ENCODE measurements at places on chromosomes 7 and 10.

GRCh38 chr7:21967598-21968003 lies 21.9 kb upstream of the CDCA7L start:
- DNase-seq = no peak

DNA sequence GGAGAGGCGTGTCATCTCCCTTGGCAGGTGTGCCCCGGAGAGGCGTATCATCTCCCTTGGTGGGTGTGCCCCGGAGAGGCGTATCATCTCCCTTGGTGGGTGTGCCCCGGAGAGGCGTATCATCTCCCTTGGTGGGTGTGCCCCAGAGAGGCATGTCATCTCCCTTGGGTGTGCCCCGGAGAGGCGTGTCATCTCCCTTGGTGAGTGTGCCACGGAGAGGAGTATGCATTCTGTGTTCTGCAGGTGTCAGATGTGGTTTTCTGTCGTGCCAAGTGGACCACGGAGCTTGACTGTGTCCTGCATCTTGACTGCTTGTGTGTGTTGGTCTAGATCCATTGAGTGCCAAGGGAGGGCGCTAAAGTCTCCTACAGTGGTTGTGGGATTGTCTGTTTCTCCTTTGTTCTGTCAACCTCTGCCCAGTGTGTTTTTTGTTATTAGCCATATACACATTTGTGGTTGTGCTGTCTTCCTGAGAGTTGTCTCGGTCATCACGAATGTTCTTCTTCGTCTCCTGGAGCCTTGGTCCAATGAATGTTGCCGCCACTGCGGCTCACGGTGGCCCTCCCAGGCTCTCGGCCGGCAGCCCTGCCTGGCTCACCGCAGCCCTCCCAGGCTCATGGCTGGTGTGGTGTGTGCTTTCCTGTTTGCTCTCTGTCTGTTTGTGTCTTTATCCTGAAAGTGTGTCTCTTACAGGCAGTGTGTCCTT lies 96.8 kb downstream of the INPP5A start:
- DNase-seq = no peak

DNA sequence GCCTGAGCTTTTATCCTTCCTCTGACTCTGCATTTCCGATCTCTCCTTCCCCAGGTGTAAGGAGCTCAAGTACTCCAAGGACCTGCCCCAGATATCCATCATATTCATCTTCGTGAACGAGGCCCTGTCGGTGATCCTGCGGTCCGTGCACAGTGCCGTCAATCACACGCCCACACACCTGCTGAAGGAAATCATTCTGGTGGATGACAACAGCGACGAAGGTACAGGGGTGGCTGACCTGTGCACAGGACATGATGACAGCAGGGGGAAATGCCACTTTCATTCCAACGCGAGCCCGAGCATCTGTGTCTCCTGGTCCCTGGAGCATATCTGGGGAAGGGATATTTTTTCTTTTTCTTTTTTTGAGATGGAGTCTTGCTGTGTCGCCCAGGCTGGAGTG lies 256.2 kb downstream of the GALNT17 start:
- DNase-seq = no peak

DNA sequence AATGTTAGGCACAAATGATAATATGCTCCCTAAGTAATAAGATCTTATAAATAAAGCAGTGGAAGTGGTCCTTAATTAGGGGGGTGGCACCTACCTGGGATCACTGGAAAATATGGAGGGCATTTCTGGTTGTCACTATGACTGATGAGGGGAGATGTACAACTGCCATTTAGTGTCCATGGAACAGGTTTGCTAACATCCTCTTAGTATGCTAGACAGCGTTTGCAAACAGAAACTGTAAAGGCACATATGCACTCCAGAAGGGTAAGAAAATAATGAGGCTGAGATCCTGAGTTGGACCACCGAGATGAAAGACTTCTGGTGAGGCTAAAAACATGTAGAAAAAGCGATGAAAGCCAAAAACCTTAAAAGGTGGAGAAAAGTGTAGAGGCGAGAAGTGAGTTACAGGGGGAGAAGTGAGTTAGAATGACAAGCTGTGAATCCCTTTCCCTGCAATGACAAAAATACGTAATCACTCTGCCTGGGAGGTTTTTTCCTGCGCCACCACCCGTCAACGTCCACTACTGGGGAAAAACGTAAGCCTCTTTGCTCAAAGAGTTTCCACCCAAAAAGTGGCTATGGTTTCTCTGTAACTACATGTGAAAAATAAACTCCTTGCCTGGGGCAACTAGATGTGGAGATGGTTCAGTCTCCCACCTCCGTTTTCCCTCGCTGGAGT lies 767 bp downstream of the KRIT1 start:
- DNase-seq = peak; percentile 17

GRCh38 chr7:23533238-23533604 lies 1.4 kb upstream of the TRA2A start:
- no peak for DNase-seq

DNA sequence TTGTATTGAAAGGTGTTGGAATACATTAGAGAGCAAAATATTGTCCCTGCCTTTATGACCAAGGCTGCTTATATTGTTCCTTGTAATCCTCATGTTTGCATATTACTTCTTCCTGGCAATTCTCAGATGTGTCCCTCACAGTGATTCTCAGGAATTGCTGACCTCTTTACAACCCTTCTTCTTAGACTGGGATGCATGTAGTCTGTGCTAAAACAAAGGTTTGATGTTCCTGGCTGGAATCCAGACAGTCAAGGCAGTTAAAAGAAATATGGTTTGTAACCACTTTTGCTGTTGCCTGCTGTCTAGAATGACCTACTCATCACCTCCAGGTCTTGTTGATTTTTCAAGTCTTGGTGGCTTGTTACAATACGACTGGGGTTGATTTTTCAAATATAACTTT lies 367.6 kb downstream of the HGF start:
- no peak for DNase-seq

GRCh38 chr10:31910016-31910415 lies 18.6 kb downstream of the ARHGAP12 start:
- DNase-seq = no peak

GRCh38 chr10:12572281-12572680 lies 222.9 kb downstream of the CAMK1D start:
- DNase-seq = no peak

- no peak for DNase-seq
Measured at GRCh38 chr10:48670978-48671913, 13.4 kb upstream of the WDFY4 start.

GRCh38 chr10:89653410-89653869 lies 8.4 kb upstream of the PANK1 start:
- DNase-seq = no peak

GRCh38 chr7:35019179-35019729 lies 18.0 kb downstream of the DPY19L1 start:
- DNase-seq = no peak

GRCh38 chr10:10642189-10642588 lies 375.5 kb upstream of the CELF2 start:
- no peak for DNase-seq

GRCh38 chr7:151086802-151087244 lies 548 bp downstream of the AGAP3 start:
- no peak for DNase-seq

DNA sequence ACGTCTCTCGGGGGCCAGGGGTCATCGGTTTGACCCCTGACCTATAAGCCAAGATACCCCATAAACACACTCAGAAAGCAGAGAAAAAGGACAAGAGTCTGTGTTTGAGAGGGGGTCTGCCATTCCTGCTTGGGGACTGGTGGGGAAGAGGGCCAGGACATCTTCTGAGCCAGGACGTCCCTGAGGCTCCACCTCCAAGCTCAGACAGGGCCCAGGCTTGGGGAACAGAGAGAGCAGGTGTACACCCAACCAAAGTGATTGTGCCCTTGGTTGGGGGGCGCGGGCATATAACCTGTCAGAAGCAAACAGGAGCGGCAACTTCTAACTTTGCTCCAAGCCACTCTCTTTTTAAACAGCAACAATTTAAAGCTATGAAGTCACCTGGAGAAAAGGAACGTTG lies 33.9 kb upstream of the PPIF start:
- DNase-seq = no peak

- DNase-seq = no peak
Measured at GRCh38 chr10:77909021-77909748, 17.4 kb downstream of the DLG5 start.

GRCh38 chr10:123614888-123615287 lies 51.3 kb upstream of the GPR26 start:
- DNase-seq = peak; percentile 55

DNA sequence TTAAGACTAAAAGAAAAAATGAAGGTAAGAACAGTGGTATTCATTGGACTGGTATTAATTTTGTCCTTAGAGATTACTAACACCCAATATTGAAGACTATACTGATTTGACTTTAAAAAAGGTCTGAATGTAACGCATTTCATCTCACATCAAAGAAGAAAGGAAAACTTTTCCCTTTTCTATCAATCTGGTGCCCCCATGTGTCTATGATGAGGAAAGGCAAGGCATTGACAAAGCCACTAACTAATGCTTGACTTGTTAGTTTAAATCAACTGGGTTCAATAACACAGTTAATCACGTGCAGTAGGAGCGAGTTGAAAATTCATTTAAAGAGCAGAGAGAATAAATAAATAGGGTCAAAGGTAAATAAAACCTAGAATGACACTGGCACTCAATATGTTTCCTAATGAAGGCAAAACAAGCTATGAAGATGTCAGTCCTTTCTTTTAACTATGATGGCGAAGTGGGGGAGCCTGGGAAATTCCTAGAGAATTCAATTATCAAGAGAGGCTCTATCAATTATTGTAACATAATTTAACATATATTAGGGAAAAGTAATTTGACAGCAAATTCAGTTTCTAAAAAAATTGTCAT lies 180.9 kb downstream of the ANK3 start:
- DNase-seq = no peak

DNA sequence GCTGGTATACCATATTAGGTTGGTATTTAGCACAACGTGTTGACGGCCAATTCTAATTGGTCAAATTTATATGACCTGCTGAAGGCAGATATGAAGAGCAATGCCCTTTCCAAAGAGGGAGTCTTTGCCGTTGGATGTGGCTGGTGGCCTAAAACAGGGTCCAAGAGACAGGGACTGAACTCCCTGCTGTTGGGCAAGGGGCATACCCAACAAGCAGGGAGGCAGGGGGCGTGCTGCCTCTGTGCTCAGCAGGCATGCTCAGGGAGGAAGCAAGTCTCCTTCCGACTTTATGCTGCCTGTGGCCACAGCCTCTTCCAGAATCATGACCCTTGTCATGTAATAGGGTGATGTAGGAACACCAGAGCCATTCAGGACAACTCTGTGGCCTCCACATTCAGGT lies 167.7 kb upstream of the NPVF start:
- DNase-seq = no peak

DNA sequence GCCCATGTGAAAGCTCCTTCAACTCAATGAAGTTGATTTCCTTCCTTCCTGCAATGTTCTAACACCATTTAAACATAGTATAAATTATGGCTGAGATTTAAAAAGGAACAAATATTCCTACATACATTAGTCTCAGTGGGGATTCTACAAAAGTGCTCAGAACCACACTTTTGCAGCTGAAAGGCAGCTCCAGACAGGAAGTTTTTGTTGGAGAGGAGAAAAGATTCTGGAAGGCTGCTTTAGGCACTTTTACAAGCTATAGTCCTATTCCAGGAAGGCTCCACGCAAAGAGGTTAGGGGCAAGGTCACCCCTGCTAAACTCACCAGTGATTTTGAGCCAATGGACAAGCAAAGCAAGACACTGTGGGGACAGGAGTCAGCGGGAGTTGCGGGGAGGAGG lies 179.2 kb upstream of the CDCA7L start:
- DNase-seq = no peak

GRCh38 chr7:159006610-159007130 lies 138.0 kb downstream of the VIPR2 start:
- no peak for DNase-seq

DNA sequence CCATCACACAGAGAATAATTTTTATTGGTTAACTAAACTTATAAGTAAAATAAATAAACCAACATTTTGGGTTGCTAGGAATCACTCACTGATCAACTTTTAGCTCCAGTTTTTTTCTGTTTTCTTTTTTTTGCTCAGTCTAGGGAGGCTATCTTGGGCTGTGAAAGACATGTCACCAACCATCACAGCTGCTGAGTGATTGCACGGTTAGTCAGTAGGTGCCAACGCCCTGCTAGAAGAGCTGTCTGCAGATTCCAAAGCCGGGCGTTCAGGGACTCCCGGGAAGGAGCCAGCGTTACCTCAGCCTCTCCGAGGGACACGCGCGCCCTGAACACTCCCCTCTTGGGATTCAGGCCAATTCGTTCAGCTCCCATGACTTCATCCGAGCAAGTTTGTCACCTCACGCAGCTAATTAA lies 604 bp upstream of the STAM start:
- no peak for DNase-seq

- DNase-seq = no peak
Measured at GRCh38 chr7:130886438-130887135, 152.6 kb upstream of the KLF14 start.

DNA sequence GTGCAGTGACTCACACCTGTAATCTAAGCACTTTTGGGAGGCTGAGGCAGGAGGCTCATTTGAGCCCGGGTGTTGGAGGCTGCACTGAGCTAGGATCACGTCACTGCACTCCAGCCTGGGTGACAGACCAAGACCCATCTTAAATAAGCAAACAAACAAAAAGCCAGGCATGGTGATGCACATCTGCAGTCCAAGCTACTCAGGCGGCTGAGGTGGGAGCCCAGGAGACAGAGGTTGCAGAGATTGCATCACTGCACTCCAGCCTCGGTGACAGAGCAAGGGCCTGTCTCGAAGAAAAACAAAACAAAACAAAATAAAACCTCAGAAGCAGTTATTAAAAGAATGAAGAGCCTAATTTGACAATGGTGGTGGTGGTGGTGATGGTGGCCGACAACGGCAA lies 132.5 kb downstream of the PARD3 start:
- DNase-seq = no peak

DNA sequence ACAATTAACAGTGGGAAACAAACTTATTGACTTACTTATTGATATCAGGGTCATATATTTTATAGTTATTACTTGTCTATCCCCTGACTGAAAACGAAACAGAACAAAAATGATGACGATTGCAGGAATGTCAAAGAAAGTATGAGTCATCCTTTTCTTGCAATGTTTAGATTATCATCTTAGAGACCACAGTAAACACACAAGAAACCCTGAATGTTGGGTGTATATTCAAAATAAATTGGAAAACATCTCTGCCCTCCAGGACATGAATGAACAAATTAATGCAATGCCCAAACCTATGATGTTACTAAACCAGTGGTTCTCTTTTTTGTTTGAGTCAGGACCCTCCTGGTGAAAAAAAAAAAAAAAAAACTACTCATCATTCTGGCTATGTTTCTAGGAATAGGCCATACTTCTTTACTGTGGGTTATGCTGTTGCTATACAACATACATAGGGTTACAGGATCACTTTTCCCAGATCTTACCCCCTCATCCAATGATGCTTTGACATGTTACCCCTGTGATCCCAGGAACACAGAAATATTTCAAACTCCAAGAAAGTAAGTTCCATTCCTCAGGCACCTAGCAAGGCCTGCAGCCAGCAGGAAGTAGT lies 623.4 kb upstream of the IGFBP3 start:
- no peak for DNase-seq

All from right lung (tissue), 10 donors.